Stimulated activated CD8-positive, alpha-beta memory T cell treated with anti-CD3 and anti-CD28 coated beads, Interleukin-2, amount 100 ng/mL, for 1 hour (primary cell): ENCODE measurements at places on chromosomes 16 and 17.

DNA sequence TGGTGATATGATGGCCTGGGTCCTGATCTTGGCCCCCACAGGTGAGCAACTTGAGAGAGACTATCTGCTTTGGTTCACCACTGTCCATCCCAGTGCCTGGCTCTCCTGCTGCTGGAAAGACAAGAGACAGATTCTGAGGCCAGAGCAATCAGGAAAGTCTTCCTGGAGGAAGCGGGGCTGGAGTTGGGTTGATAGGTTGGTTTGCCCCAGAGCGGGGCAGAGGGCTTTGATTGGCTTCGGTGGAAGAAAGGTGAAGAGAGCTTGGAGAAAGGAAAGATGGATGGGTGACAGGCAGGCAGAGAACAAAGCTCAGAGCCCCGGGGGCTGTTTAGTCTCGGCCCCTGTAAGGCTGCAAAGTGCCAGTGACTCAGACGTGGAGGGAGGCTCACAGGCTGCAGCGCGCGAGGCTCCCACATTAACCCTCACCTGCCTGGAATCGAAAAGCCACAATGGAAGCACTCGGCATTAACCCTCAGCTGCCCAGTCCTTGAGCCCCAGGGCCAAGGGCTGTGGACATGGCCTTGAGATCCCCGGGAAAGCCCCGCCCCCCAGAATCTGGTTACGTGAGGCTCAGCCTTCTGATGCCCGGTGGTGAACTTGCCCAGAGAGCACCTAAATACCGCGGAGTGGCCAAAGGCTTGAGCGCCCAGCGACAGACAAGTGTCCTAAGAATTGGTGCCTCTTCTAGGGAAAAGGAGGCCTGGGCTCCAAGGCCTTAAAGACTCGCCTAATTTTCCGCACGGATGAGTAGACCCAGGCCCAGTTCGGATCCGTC lies 996 bp upstream of the CPNE2 start:
- DNase-seq, result no peak

DNA sequence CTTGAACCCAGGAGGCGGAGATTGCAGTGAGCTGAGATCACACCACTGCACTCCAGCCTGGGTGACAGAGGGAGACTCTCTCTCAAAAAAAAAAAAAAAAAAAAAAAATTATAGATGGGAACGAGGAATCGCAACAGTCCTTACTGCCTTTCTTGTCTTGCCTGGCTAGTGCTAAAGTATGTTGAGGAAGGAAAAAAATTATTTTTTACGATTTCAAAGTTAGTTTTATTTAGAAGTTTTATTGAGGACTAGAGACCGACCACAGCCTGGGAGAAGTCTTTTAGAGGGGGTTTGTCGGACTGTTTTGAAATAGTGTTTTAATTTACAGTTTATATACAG lies 15.8 kb upstream of the DNAH17 start:
- DNase-seq, result no peak

DNA sequence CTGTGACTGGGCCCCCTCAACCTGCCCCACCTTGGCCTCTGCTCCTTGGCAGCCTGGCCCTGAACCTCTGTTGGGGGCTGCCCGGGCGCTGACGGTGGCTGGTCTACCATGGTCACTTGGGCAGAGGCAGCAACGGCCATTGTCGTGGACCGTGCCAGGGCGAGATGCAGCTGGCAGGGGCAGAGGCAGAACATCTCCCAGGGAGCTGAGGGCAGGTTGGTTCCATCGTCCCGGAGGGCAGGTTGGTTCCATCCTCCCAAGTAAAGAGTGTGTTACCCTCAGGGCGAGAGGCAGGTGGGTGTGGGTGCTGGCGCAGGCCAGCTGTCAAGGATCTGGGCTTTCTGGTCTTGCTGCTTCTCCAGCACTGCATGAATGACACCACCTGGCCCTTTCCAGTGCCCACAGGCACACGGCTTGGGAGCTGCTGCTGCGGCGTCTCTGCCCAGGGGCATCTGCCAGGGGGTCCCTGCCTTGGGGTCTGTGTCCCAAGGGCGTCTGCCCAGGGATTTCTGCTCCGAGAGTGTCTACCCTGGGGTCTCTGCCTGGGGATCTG lies 12.0 kb downstream of the ACSF3 start:
- DNase-seq, result no peak

GRCh38 chr17:76154936-76155845 lies 14.1 kb upstream of the FOXJ1 start:
- DNase-seq, result no peak

DNA sequence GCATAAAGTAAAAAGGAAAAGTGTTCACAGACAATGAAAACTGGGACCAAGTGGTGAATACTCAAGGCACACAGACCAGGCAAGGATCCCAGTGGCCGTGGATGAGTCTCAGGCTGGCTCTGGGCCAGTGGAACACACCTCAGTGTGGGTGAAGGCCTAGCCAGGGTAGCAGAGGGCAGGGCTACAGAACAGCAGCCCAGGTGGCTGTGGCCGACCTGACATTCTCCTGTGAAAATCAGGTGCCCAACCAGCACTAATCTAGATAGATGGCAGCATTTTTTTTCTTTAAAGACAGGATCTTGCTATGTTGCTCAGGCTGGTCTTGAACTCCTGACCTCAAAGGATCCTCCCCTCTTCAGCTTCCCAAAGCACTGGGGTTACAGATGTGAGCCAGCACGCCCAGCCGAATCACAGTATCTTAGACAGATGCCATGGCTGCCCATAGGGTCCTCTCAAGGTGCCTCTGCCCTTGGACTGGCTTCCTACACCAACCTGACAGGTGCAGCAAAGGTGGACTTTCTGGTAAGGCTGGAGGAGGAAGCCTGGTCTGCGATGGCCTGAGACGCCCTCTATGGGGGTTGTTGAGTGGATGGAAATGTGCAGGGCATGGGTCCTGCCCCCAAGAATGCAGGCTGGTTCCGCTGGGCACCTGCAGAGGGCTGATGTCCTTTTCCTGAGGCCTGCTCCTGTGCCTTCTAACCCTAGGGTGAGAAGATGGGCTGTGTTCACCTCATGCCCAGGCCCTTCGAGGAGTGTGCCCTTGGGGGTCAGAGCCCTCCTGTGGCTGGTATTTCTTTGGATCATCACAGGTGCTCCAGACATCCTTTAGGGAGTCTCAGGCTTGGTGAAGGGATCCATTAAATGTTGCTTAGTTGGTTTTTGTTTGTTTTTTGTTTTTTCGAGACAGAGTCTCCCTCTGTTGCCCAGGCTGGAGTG lies 3.8 kb upstream of the P4HB start:
- no peak for DNase-seq

GRCh38 chr16:22220714-22221113 lies 14.6 kb downstream of the EEF2K start:
- no peak for DNase-seq

DNA sequence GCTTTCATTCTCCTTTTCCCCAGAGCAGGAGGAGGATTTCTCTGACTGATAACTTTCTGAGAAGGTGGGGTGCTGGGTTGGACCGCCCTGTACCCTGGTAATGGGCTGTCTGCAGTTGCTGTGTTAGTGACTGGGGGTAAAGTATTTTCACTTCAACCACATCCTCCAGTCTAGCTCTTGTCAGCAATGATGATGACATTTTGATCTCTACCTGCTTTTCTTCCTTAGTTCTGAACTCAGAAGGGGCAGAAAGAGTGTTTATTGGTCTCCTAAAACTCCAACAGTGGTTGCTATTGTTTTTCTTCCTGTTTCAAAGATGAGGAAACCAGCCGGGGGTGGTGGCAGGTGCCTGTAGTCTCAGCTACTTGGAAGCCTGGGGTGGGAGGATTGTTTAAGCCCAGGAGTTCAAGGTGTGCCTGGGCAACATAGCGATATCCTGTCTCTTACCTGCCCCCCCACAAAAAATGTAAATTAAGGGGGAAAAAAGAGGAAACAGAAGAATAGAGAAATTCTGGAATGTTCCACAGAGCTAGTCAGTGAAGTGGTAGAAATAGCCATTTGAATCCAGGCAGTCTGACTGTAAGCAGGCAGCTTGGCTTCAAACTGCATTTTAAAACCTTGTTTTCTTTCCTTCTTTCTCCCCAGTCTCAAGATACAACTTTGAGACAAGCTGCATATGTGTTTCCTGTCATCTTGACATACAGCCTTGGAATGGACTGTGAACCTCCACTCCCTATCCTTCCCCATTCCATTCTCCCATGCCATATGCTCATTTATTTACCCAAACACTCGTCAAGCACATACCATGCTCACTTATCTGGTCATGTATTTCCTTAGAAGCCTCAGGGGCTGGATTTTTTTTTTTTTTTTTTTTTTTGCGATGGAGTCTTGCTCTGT lies 3.3 kb upstream of the N4BP1 start:
- DNase-seq, result no peak

- DNase-seq, result no peak
Observed at GRCh38 chr16:28478506-28479180, 6.5 kb upstream of the NPIPB7 start.

- no peak for DNase-seq
Observed at GRCh38 chr16:30941600-30942425, 7.1 kb upstream of the ORAI3 start.

GRCh38 chr17:51933647-51934046 lies 224.9 kb downstream of the CA10 start:
- DNase-seq, result no peak

GRCh38 chr16:12455287-12455798 lies 348.3 kb downstream of the CPPED1 start:
- no peak for DNase-seq

GRCh38 chr17:51493206-51493605 lies 232.9 kb downstream of the UTP18 start:
- no peak for DNase-seq

GRCh38 chr17:76223802-76224201 lies 16.5 kb downstream of the RNF157 start:
- no peak for DNase-seq

GRCh38 chr17:55962951-55963401 lies 190.3 kb upstream of the ANKFN1 start:
- DNase-seq, result no peak

GRCh38 chr17:78883533-78884131 lies 19.4 kb downstream of the CEP295NL start:
- DNase-seq, result no peak

GRCh38 chr17:34437188-34437587 lies 74.2 kb upstream of the CCL1 start:
- DNase-seq, result no peak

DNA sequence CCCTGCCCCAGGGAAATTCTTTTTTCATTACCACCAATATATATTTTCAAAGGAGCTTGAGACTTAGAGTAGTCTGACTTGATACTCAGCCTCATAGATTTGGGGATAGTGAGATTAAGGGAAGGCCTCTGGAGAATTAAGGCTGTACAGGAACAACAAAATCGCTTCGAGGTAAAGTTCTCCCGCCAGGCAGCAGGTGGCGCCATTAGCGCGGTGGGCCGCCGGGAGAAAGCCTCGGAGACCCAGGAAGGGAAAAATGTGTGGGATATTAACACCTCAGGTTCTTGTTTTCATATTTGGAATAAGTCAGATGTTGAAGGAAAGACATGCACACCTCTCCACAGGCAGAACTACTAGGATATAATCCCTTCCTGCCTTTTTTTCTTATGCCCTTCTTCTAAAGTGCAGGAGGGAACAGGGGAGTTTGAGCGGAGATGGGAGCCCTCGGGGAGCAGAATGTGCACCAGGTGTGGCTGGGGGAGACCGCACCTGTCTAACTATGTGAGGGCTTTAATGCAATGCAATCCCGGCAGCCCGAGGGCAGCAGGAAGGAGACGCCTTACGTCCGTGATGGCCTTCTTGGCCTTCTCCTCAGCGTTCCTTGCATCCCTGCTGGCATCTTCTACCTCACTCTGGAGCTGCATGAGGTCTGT lies 25.9 kb downstream of the MYH3 start:
- DNase-seq, result no peak

DNA sequence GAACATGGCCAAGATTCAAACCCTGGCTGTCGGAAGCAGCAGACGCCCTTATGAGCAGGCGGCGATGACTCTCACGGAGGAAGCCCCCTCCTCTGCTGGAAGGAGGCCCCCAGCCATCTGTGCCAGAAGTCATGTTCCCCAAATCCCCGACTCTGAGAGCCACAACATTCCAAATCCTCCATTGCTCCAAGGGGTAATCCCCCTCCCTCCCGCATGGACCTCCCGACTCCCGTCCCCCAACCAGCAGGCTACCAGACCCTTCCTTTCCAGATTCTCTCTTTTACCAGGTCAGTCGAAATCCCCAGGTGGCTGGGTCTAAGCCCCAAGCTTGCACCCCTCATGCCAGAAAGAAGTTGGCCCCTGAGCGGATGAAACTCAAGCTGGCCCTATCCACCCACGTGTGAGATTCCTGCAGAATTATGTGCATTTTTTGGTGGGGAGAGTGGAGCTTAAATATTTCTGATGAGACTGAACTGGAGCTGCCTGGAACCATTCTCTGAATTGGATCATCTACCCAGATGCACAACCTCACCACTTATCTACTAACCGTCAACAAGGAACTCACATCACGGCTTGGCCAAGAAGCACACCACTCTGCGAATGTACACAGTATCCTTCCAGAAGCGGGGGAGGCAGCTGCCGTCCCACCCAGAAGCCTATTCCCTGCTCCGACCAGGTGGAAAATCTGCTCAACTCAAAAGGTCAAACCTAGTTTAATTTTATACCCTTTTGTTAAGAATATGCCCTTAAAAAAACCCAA lies 283.5 kb downstream of the C16orf95 start:
- no peak for DNase-seq

DNA sequence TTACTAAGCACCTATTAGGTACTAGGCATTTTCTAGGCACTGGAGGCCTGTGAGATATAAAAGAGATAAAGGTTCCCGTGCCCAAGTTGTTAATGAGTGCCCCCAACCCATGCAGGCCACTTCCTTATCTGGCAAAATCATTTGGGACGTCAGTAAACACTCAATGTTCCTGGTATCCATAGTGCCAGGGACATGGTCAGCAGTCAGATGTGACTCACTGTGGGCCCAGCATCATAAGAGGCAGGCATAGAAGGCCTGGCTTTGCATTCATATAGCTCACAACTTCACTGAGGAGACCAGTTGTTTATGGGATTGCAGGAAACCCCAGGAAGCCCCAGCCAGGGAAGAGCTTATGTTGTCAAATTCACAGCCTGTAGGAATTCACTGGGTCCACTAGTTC lies 81.1 kb downstream of the MRC2 start:
- no peak for DNase-seq
